ENCODE measurements at places on chromosomes 7 and 10.

DNA sequence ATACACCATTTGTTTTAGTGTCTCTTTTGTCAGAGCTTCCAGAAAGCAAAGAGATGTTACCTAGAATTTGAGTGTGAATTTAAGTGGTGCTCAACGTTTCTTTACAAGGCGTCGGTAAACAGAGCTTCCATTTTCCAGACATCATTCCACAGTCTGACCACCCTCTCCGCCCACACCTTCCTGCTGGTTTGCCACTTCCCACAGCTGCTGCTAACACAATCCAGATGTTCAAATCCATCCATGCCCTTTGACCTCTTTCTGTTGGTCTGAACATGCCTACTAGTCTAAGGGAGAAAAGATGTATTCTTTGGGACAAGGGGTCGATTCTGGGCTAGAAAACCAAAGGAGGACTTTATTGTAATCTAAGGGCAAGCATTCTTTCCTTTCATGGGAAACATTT is 86.1 kb downstream of the FAM107B start:
- no peak for DNase-seq

GRCh38 chr7:18471476-18472160 is 23.9 kb upstream of the HDAC9 start:
- no peak for DNase-seq

- DNase-seq, result no peak
These were observed 31.3 kb upstream of the ATP6V0A4 start for GRCh38 chr7:138829335-138829734.

GRCh38 chr7:157817433-157817832 is 480.6 kb downstream of the DNAJB6 start:
- no peak for DNase-seq

GRCh38 chr10:5538446-5538845 is 13.7 kb downstream of the CALML3 start:
- no peak for DNase-seq

DNA sequence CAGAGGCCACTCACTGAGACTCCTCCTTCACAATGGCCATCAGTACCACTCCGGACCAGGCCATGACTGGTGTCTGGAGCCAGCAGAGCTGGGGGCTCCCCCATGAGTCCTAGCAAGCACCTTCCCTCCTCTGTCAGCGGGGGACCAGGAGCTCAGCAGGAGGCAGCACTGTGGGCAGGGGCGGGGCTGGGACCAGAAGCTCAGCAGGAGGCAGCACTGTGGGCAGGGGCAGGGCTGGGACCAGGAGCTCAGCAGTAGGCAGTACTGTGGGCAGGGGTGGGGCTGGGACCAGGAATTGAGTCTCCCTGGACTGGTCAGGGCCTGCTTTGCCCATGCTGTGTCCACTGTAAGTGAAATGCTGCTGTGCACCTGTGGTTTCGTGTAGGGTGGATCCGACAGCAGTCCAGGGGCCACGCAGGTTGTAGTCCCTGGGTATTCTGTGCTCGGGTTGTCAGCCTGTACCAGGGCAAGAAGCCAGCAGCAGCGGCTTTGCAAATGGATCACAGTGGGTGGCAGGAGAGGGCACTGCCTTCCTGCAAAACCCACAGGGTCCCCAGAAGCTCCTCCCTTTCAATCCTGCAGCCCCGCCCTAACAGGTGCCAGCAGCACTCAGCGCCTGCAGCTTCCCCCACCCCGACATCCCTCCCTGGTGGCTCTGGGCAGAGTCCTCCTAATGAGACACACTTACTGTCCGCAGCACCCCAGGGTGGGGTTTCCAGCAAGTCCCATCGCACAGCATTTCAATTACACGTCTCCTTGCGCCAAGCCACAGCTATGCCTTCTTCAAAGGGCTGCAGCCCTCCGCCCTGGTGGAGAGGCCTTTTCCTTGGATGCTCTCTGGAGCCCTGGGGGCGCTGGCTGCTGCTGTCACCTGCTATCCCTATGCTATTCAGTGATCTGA is 220.5 kb downstream of the TCERG1L start:
- no peak for DNase-seq

- no peak for DNase-seq
These were observed 438.6 kb upstream of the GALNT17 start for GRCh38 chr7:70693321-70693685.

DNA sequence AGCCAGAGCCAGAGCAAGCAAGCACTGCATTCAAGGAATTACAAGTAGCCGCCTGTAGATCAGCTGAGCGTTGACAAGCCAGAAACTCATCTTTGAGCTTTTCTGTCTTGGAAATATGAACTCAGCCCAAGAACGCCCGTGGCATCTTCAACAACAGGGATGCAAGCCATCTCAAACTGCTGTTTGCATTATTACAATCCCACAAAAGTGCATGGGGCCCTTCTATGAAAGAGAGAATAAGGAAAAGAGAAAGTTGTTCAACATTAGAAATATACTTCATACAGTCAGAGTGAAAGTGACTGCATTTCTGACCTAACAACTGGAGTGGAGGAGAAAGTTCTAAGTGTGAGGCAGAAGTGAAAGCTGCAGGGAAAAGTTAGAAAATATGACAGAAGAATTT is 6.5 kb downstream of the SGCE start:
- DNase-seq, result no peak

All from stimulated activated CD8-positive, alpha-beta memory T cell treated with anti-CD3 and anti-CD28 coated beads, Interleukin-2, amount 100 ng/mL, for 1 hour (primary cell).